Chondrocyte (in vitro differentiated cells): ENCODE measurements at places on chromosomes 4 and X. TPM values are rescaled to one million over a fixed set of nuclear protein-coding genes. Genes with fewer than 3 reads are reported as not detected.

DNA sequence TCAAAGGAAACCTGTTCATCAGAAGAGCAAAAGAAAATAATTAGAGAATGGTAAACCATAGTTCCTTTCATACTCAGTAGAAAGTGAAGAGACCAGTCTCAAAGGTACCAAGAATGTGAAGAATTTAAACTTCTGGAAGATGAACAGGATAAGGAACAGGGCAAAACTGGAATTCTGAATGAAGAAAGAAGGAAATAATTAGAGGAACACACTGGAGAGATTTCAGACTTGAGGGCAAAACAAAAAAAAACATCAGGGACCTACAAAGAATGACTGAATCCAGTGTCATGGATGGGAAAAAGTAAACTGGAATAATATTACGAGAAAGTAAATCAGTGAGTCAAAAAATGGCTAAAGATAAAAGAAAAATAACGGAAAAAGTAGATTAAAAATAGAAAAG is 245.6 kb upstream of the NEIL3 start:
- DNase-seq = no peak

GRCh38 chr4:14434483-14434882 is 567.8 kb upstream of the CPEB2 start:
- no peak for DNase-seq

- peak; percentile 87 for DNase-seq
Measured at GRCh38 chr4:174828845-174829701, at the start of gene GLRA3. Gene GLRA3 (minus strand): TSS chr4:174829247. CDS start chr4:174828811, 436 bp downstream.

- DNase-seq = no peak
Measured at GRCh38 chrX:39984191-39984956, 113.4 kb downstream of the BCOR start.

GRCh38 chr4:108742451-108743420 is 20.1 kb downstream of the ETNPPL start:
- no peak for DNase-seq

GRCh38 chrX:155086202-155086840 is 15.0 kb downstream of the BRCC3 start:
- peak; percentile 85 for DNase-seq

DNA sequence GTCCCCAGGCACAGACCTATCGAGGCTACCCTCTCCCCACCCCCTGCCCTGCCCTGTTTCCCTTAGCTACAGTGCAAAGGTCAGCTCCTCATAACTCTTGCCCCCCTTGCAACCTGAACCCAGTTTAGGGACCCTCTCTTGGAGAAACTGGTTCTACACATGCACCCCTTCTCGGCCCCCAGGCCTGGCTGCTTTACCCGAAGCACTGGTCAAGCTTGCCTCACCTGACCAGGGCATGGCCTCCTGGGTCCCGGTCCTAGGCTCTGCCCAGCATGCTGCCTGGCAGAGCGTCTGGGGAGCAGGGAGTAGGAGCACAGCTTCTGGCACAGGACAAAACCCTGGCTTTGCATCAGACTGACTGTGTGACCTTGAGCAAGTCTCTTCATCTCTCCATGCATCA is 28.0 kb downstream of the ZNF185 start:
- DNase-seq = no peak

- DNase-seq = no peak
Measured at GRCh38 chr4:99473131-99473530, 37.7 kb upstream of the C4orf17 start.

GRCh38 chr4:45846016-45846415 is 277.8 kb downstream of the GABRG1 start:
- no peak for DNase-seq

DNA sequence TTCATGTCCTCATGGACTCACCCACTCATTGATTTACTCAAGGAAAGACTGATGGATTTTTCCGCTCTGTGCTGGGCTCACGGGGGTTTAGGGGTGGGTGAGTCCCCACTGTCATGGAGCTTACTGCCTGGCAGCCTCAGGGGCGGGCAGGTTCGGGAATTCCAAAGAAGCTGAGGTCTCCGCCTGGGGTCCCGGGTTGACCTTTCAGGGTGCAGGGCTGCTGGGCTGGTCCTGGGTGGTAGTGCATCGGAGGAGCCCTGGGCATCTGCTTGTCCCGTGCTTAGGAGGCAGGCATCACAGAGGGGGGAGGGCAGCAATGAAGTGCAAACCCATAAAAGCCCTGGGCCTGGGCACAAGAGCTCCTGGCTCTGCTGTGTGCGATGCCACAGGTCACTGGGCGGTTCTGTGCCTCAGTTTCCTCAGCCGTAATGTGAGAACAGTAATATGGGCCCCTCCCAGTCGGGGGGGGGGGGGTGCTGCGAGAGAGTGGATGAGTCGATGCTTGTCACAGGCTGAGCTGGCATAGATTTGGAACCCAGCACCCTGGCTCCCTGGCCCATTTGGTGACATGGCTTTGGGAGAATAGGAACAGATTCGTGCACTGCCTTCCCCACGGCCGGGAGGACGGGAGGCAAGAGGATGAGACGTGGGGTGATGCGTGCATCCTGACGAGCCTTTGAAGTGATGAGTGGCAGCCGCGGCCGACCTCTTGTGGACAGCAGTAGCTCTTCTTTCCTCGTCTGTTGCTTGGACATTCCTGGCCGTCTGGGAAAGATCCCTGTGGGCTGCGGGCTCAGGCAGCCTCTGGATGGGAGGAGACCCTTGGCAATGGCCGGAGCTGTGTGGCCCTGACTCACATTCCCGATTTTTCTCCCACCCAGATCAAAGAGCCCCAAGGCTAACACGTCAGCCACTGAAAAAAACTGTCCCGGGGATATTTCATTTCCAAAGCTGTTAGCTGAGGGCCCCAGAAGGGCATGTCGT is 42.0 kb downstream of the PSAPL1 start:
- DNase-seq = peak; percentile 85

DNA sequence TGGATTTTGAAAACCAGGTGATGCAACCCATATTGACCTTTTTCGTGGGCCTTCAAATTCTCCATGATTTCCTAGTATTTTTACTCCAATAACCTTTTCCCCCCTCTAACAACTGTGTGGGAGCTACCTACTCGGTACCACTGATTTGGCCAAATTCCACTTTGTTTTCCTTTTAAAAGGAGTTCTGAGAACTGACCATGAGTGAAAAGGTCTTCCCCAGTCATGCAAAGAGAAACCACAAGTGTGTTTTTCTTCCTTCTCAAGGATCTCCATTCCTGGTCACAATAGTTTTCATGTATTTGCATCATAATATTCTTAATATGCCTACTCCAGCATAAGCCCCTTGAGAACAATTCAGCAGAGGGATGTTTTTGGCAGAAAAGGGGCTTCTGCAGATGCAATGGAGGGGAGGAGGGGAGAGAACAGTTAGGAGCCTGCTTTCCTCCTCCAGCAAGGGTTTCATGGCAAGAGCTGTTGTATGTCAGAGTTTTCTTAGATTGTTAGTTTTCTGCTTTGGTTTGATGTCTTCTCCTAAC is 195.3 kb upstream of the ANXA3 start:
- DNase-seq = no peak

- DNase-seq = peak; percentile 78
Measured at GRCh38 chrX:320126-320783, 1.7 kb upstream of the GTPBP6 start.

DNA sequence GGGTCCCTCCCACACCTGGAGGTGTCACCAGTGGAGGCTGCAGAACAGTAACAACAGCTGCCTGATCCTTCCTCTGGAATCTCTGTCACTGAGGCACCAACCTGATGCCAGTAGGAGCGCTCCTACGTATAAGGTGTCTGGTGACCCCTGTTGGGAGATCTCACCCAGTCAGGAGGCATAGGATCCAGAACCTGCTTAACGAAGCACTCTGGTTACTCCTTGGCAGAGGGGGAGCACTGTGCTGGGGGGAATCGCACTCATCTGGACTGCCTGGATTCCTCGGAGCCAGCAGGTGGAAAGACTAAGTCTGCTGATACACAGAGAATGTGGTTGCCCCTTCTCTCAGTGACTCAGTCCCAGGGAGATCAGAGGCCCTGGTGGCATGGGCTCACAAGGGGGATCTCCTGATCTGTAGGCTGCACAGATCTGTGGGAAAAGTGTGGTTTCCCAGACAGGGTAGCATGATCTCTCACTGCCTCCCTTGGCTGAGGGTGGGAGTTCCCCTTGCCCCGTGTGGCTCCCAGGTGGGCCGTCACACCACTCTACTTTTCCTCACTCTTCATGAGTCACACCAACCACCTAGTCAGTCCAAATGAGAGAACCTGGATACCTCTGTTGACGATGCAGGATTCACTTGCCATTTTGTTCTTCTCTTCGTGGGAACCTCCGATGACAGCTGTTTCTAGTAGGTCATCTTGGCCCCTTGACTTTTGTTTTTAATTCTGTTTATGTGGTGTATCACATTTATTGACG is 305.9 kb downstream of the IDS start:
- no peak for DNase-seq

- no peak for DNase-seq
Measured at GRCh38 chr4:76095568-76095967, 21.1 kb downstream of the ART3 start.

DNA sequence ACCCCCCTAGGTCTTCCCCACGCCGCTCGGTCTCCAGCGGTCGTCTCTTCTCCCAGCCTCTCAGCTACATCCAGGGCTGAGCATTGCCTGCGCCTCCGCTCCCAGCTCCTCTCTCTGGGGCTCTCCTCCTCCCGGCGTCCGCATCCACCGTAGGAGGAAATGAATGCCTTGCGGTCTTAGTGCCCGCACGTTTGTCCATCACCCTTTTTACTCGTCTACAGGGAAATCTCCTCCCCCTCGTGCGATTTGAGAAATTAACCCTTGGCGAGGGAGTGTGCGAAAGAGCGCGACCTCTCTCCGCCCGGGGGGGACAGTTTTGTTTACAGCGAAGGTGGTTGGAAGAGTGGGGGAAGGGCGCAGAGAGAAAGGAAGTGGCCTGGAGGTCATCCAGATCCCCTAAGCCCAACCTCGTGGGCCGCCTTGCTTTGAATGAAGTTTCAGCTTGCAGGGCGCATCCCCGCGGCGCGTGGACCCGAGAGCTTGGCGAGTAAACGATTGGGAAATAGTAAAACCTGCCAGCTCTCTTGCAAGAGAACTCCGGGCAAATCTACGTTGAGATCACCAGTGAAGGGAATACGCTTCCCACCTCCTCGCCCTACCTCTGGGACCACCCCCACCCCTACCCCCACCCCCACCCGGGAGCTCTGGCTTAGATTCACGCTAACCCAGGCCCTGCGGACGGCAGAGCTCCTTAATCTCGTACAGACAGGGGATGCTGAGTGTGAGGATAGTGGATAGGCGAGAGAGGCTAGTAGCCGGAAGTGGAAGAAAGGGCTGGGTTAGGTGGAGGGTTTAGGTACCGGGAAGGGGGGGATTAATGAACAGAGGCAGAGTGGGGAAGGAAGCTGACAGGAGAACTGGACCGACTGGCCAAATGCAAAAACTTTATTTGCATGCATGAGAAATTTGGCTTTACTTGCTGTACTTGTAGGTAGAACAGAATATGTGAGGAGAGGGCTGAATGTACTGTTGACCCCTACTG is at the start of gene ELOVL6:
Gene ELOVL6 (minus strand): TSS at position 181 of the 982 bp plus-strand sequence. CDS start 280 bp downstream, outside the sequence.
- DNase-seq = no peak

DNA sequence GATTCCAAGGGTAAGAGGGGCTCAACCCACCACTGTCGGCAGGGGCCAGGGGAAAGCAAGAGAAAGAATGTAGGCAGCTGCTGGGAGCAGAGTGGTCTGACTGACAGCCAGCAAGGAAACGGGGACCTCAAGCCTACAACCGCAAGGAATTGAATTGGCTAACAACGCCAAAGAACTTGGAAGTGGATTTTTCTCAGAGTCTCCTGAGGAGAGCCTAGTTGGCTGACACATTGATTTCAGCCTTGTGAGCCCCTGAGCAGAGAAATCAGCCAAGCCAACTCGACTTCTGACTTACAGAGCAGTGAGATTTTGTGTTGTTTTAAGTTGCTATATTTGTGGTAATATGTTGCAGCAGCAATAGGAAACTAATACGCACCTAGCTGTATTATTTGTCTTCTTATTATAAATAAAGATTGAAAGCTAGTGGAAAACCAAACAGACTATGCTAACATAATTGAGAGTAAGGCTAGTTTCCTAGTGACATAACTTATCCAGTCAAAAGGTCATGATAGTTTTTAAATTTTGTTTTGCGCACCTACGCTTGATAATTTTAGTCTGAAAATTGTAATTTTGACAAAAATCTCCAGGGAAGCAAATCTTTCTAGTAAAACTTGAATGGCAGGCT is 145.8 kb upstream of the HCCS start:
- DNase-seq = no peak

GRCh38 chr4:183834252-183834651 is 70.9 kb upstream of the STOX2 start:
- DNase-seq = no peak

DNA sequence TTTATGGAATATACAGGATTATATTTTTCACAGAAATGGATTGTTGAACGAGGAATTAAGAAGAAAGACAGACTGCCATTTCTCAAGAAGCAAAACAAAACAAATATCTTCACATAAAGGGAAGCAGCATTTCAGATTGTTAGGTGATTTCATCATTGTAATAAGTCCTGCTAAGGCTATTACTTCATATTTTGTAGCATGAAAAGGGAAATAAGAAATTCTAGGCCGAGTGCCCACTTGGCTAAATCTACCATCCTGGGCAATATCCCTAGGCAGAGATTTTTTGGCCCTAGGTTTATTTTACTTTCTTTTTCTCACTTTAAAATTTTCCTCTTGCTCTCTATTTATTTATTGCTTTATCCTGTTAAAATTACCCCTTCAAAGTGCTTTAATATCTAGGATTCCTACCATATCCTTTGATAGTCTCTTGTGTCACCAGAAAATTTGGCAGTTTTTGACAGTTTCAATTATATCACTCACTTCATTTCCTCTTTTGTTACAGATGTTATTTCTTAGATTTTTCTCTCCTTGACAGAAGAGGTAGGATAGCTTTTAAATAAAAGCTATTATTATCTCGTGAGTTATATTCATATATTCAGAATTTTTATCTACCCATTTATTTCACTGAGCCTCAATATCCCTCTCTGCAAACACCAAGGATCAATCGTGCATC is 142.3 kb downstream of the PDGFC start:
- no peak for DNase-seq

DNA sequence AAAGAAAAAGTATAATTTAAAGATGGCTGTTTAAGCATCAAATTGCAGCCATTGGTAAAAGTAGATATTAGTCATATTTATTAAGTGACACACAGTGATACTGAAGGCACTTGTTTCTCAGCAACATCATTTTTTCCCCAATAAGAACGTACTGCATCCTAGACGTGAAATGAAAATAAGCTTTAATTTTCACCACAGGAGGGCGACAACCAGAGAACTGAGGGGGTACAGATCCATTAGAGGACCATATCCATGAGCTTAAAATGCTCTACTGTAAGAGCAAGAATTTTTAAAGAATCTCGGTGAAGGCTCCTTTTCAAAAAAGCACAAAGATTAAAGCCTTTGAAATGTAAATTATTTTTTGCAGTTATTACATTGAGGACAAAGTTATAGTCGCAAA is 33.4 kb downstream of the FRG1 start:
- DNase-seq = no peak

The NDST3 gene
- total RNA-seq = 1.2 to 1.7 TPM (median 1.3 TPM) in 3 replicates

The CT47B1 gene
- total RNA-seq = not detected in 3 replicates

The OTUD6A gene
- not detected in 3 replicates for total RNA-seq

The PCGF3 gene
- total RNA-seq = 54.1 to 60.8 TPM (median 55.4 TPM) in 3 replicates

The MAGEE2 gene
- not detected in 3 replicates for total RNA-seq

The MED14 gene
- 53.0 to 69.3 TPM (median 62.9 TPM) in 3 replicates for total RNA-seq

The SPINK2 gene
- not detected in 3 replicates for total RNA-seq

The SSX2 gene
- not detected in 3 replicates for total RNA-seq

The TBX22 gene
- total RNA-seq = not detected in 3 replicates

The AIFM1 gene
- 29.2 to 30.9 TPM (median 30.2 TPM) in 3 replicates for total RNA-seq

The RASSF6 gene
- not detected in 3 replicates for total RNA-seq

The RIPPLY1 gene
- total RNA-seq = not detected in 3 replicates

The RTL9 gene
- total RNA-seq = 0.20 to 0.33 TPM in 2 of 3 replicates, not detected in the other

The AP1S2 gene
- total RNA-seq = 59.1 to 72.5 TPM (median 68.4 TPM) in 3 replicates

The NXF2B gene
- not detected in 3 replicates for total RNA-seq

The GPC4 gene
- 64.6 to 94.8 TPM (median 67.6 TPM) in 3 replicates for total RNA-seq
